ENCODE measurements at places on chromosomes 16 and 17.

DNA sequence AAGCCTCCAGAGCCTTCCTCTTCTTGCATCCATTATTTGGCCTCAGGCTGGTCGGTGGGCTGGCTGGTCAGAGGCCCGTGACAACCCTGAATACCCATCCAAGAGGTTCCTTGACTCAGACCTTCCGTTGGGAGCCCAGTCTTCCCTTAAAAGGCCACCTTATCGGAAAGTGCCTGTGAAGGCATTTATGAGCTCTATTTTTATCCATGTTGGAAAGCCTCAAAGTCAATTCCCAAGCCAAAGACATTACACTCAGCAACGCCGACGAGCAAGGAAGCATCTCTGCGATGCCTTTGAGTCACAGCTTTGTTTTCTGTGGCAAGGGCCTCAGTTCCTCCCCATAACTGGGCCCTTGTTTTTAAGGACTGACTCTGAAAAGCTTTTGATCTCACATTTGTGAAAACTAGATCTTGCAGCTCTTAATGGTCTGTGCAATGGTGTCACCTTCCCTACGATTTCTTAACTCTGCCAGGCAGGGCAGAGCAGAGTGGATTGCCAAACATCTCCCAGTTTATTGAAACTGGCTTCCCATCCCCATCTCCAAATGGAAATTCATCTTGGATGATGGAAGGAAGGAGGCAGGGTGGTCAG, 13.3 kb upstream of the SPOP start:
- no peak overlapping the region for H3K4me3 ChIP-seq
- peaks cover 5% of the 10 kb centered on the region for H3K4me1 ChIP-seq
- no peak overlapping the region for H3K27ac ChIP-seq
- no peak for DNase-seq
- no peaks in the 10 kb centered on the region for H3K27me3 ChIP-seq

DNA sequence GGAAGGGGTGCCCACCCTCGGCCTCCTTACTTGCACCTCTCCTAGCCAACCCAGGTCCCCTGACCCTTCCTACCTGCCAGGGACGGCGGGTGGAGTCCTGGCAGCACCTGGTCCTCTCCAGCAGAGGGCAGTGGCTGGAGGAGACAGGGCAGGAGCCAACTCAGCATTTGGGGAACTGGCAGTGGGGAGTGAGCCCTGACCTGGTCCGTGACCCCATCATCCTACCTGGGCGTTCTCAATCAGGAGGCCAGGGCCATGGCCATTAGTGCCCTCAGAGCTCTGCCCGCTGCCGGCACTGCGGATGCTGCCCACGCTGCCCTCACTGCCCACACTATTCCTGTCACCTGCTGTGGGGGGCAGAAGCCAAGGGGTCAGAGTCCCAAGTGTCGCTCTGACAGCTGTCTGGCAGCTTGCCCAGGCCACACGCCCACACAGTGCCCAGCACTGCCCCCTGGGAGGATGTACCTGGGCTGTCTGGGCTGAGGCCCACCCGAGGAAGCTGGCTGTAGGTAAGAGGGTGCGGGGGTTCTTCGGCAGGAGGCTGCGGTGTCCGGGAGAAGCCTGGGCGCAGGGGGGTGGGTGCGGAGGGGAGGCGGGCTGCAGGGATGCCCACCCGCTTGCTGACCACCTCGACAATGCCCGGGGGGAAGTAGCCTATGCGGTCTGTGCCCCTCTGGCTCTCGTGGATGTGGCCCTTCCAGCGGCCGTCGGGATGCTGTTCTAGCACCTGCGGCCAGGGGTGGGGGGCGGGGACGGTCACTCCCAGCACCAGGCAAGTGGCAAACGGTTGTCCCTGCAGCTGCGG, 10.8 kb downstream of the CASKIN2 start:
- no peak overlapping the region for H3K27ac ChIP-seq
- H3K27me3 ChIP-seq = no peaks in the 10 kb centered on the region
- no peaks in the 10 kb centered on the region for H3K4me1 ChIP-seq
- peak; percentile 65 for DNase-seq
- H3K4me3 ChIP-seq = no peak overlapping the region

DNA sequence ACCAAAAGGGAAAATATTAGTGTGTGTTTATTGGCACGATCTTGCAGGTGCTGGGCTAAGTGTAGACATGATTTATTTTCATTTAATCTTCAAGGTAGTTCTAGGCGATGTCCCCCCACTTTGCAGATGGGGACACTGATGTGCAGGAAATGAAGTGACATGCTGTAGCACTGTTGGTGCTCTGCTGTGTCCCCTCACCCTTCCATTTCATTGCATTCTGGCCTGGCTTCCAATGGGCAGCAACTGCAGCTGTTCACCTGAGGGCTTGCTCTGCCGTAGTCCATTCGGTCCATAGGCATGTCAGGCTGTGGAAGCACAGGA, 123.9 kb downstream of the PRKCB start:
- no peaks in the 10 kb centered on the region for H3K36me3 ChIP-seq
- H3K4me3 ChIP-seq = no peak overlapping the region
- peaks cover 9% of the 10 kb centered on the region for H3K27me3 ChIP-seq
- DNase-seq = no peak
- no peaks in the 10 kb centered on the region for H3K4me1 ChIP-seq
- no peak overlapping the region for H3K27ac ChIP-seq

GRCh38 chr16:14454391-14454790, 175.7 kb downstream of the PARN start:
- H3K27ac ChIP-seq = no peak overlapping the region
- H3K4me3 ChIP-seq = no peak overlapping the region
- DNase-seq = peak; percentile 27
- peaks cover 22% of the 10 kb centered on the region for H3K4me1 ChIP-seq

- H3K36me3 ChIP-seq = no peaks in the 10 kb centered on the region
- H3K27me3 ChIP-seq = peaks cover 93% of the 10 kb centered on the region
- peak overlapping the region; percentile 65 for H3K4me3 ChIP-seq
- no peak overlapping the region for H3K27ac ChIP-seq
Measured at GRCh38 chr17:14301279-14302090, 604 bp downstream of the HS3ST3B1 start.
